HS-5 (cell line): ENCODE measurements at places on chromosomes 5 and 9.
A peak's percentile ranks its signal among the peaks of the same experiment; 100 is the strongest.

GRCh38 chr9:34412336-34412735 is 35.6 kb upstream of the MYORG start:
- no peak for DNase-seq

DNA sequence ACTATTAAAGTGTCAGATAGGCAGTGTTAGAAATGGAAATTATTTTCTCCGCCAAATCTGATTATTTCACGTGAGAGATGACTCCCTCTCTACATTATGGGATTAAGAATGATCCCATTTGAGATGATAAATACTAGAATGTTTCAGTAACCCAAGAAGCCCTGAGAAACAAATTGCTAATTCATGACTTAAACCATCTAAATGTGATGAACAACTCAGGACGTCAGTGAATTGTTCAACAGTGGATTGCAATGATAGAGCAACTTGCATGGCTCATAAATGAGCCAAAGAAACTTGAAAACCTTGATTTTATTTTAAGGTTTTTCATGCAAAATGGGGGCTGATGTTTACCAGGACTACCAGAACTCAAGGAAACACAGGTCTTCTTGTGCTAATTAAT is 350.5 kb upstream of the WWC1 start:
- no peak for DNase-seq

GRCh38 chr5:173973616-173973969 is 15.4 kb upstream of the C5orf47 start:
- DNase-seq: no peak

GRCh38 chr9:82637368-82637767 is 425.6 kb downstream of the RASEF start:
- no peak for DNase-seq

DNA sequence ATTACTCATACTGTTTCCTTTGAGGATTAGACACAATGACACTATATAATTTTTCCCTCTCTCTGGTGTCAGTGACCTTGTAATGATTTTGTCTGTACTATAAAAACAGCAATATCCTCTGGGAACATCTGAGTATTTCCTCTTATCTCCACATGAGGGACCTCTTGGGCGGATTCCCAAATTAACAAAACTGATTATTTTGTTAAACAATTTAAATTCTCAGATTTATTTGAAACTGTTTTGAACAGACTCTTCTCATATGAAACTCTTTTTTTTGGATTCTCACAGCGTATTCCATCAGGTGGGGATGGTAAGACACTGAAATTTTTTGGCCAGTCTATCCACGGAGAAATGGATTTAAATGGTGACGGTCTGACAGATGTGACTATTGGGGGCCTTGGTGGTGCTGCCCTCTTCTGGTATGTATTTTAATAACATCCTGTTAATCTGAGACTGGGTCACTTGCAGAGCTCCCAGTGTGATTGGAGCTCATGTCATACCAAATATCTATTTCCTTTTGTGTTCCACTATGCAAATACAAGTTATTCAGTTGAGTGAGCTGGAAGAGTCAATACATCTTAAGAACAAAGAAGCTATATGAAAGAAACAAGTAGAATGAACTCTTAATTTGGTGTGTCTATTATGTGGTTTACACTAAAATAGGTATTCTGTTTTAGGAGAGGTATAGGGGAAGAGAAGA is 73.8 kb upstream of the ITGA2 start:
- peak; percentile 83 for DNase-seq

DNA sequence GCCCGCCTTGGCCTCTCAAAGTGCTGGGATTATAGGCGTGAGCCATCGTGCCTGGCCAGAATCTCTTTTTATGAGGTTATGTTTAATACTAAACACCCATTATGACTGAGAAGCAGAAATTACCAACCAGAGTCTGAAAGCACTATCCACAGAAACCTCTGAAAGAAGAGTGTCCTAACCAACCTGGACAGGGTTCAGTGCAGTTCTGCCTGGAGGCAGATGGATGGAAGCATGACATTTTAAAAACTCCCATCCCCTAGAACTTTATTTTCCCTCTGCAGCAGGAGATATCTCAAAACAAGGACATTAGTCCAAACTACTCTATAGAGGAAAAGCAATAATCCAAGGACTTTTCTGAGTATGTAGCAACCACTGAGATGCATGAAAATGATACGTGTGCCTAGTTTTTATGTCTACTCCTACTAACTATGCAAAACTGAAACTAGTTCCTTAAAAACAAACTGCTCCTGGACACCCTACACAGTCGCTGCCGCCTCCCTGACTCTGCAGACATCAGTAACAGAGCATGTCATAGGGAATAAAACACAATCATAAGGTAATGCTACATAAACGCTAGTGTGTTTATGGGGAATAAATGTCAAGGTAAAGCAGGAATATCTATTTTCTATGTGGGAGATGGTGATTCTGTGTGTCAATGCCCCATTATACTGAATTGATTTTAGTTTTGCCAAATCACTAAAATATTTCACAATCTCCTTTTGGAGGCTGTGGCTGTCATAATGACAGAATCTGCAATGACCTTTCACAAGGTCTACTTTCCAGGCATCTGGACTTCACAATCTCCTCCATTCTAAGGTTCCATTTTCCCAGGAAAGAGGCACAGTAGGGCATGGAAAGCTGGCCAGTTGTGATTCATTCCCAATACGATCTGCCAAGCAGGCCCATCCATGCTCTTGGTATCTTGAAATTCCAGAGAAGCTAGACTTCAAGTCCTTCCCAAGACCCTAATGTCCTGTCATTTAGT is 122.8 kb downstream of the SIL1 start:
- DNase-seq: no peak

- DNase-seq: no peak
Observed at GRCh38 chr9:86187121-86187520, 72.3 kb downstream of the C9orf153 start.

GRCh38 chr5:26229848-26230247 is 808.5 kb downstream of the CDH9 start:
- DNase-seq: no peak

DNA sequence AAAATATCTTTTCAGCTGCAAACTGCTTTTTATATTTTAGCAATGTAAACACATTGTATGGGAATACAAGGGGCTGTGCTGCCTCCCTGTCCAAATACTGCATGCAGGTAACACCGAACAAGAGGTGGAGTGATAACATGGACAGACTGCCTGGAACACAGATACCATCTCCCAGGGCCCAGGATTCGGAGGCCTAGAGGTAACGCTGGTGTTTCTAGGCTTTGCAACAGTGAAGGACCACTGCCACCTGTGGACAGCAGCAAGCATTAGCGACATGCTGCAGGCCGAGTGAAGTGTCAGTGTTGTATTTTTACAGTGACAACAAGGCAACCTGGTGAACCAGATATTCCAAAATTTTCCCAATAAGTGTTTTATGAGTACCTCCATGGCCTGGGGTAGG is 379.1 kb downstream of the DMRT2 start:
- no peak for DNase-seq

DNA sequence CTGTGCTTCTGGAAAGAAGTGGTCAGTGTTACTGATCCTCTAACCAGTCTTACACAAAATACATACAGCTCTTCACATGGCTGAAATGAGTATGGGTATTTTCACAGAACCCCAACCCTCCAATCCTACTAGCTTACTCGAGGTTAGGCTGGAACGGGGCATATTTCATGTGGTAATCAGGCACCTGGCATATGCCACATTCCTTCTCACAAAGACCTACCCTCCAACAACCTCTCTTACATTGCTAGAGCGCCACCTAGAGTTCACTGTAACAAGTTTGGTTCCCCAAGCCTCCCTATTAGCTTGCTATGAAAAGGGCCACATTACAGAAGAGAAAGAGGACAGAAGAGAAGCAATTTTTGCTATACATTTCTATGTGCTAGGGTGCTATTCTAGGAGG is 597.3 kb downstream of the PRELID2 start:
- no peak for DNase-seq

- no peak for DNase-seq
Observed at GRCh38 chr5:174571662-174572397, 152.6 kb upstream of the MSX2 start.
